ENCODE measurements at places on chromosomes 16 and 17. TPM values are rescaled to one million over a fixed set of nuclear protein-coding genes. Genes with fewer than 3 reads are reported as not detected.

The ASPA gene
- polyA plus RNA-seq = not detected

- no peaks in the 10 kb centered on the region for H3K36me3 ChIP-seq
- H3K27me3 ChIP-seq = peaks cover 37% of the 10 kb centered on the region
- H3K27ac ChIP-seq = no peak overlapping the region
These were observed 3.4 kb upstream of the ZNF423 start for GRCh38 chr16:49859125-49859811.

DNA sequence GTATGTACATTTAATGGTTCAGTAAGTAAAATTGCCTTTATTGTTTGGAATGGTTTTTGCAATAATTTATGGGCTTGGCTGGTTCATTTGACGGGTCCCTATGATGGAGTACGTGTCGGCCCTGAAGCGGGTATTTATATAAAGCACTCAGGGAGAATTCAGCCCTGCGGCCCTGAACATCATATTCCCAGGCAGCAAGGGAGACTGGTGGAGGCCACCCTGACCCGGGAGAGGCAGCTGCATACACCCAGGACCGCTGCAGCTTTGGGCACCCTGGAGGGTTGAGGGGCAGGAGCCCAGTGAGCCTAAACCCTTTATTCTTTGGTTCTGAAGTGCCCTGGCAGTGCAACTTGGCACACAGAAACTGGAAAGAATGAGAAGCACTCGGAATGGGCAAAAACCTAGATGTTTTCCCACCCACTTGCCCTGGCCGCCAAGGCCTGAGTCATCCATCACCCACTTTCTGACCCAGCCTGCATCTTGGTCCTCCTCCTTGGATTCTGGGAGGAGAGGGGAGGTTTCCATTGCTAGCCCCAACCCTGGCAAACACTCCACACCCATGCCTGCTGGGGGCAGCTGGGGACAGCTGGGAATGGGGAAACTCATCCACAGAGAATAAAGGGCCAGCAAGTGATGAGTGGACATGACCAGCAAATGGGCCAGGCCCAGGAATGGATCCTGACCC, 162.2 kb upstream of the TNRC6C start:
- H3K27ac ChIP-seq = no peak overlapping the region
- H3K4me3 ChIP-seq = no peak overlapping the region
- H3K4me1 ChIP-seq = no peaks in the 10 kb centered on the region
- peaks cover 31% of the 10 kb centered on the region for H3K27me3 ChIP-seq

- DNase-seq = no peak
- peaks cover 27% of the 10 kb centered on the region for H3K4me1 ChIP-seq
- peaks cover 5% of the 10 kb centered on the region for H3K36me3 ChIP-seq
These were observed 187.8 kb downstream of the RAB11FIP4 start for GRCh38 chr17:31579265-31579664.

The NETO2 gene
- 74.4 TPM for polyA plus RNA-seq
